MG63 (cell line): ENCODE measurements at places on chromosomes 12 and 14. TPM values are rescaled to one million over a fixed set of nuclear protein-coding genes. Genes with fewer than 3 reads are reported as not detected.

DNA sequence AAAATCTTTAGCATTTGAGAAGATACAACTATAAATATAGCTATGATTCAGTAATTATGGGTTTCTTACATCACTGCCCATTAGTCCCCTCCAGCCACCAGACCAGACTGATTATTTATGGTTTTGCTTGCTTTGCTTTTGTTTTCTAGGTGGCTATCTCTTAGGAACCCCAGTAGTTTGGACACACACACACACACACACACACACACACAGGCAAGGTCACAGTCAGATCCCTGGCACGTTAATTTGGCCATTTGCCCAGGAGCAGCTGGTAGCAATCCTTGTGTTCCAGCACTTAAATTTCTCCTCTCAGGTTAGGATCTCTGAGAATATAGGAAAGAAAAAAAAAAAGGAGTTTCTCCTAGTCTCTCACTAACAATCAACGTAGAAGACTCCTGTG is 90.2 kb upstream of the RESF1 start:
- DNase-seq, result peak; percentile 52

Gene NELL2
- total RNA-seq, result 3.8 TPM in 1 of 2 replicates, not detected in the other

DNA sequence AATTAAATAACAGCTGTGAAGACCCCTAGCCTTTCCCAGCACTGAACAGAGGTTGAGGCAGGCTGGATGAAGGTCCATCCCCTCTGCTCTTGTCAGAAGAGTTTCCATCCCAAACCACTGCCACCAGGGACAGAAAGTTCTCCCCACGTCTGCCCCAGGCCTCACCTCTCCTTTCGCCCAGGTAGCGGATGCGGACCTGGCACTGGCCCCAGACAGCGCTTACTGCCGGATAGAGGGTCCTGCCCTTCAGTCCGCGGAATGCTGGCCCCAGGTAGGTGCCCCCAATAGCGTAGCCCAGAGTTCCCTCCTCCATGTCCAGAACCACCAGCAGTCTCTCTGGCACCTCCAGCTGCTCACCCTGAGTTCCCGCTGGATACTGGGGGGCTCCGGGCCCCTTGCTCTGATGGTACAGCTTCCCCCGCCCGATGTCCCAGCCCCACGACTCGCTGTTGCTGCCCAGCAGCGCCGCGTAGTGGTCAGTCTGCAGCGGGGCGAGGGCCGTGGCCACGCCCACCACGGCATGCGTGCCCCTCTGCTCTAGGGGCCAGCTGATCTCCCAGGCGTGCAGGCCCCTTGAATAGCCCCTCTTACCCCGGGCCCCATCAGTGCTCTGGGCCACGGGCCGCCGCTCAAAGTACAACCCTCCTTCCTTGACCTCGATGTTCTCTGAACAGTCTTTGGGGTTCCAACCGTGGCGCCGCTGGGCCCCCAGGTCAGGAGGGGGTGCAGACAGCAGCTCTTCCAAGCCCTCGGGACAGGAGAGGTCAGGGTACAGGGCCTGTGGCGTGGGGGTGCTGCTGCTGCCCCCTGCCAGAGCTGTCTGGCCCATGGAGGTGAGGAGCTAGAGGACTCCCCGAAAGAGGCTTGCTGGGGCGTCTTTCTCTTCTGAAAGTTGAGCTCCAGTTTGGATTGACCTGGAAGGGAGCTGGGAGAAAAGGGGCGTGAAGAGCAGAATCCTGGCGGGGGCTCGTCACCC is 742 bp downstream of the SPSB2 start:
- peak; percentile 81 for DNase-seq

- no peak for DNase-seq
Measured at GRCh38 chr14:56795284-56795622, 15.0 kb downstream of the OTX2 start.

DNA sequence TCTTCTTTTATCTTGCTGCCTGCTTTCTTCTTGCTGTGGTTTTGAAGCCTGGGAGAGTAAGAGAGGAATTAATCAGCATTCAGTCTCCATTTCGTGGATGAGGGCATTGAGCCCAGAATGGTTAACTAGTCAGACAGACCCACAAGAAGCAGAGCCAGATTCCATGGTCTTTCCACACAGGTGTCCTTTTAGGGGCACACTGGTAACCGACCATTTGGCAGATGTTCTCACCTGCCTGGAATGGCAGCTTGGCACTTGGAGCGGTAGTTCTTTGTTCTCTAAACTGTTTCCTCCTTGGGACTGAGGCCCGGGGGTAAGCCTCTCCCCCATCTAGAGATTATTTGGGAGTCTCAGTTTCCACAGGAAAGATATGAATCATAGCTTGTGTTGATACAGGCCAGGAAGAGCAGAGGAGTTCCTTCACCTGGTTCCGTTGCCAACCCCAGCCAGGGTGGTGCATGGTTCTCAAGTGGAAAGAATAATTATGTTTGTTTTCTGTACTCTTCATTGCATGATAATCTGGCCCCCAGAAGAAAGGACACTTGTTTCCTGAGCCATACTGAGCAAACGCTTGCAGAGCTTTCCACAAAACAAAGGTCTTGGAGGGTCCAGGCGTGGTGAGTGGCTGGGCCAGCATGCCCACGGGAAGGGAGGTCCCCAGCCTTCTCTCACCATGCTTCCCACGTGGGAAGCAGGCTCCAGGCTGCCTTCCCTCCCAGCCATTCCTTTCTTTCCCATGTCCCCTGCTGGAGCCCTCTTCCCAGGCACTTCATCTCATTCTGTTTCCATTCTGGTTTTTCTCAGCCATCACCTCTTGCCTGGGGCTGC is 2.0 kb upstream of the KRT75 start:
- DNase-seq, result peak; percentile 34

DNA sequence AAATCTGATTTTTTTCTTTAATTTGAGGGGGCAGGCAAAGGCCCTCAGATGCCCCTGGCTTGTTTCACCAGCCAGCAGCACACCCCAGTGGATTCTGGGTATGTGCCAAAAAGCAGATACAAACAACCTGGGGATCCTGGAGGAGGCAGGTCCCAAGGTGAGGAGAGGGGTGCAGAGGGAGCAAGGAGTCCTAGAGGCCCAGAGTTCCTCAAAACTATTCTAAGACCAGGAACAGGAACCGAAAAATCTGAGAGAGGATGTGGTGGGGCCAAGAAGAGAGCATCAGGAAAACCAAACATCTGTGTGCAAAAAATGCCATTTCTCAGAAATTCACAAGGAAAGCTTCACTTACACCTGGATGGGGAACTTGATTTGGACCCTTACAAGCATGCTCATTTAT is 8.2 kb downstream of the KCNA5 start:
- no peak for DNase-seq

GRCh38 chr12:89721291-89721987 is 12.8 kb upstream of the ATP2B1 start:
- DNase-seq, result no peak

DNA sequence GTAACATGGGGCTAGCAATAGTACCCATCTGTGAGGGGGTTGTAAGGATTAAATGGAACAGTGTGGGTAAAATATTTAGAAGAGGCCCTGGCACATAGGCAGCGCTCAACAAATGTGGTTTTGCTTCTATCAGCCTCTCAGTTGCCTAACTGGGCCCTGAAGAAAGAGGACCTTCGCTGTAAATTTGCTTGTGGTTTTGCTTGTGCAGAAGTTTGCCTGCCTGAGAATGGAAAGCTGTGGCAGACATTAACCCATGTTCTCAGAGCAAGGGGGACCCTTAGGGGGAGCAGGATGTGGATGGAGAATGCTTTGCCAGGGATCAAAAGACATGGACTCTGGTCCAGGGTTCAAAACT is 160.1 kb downstream of the BRMS1L start:
- DNase-seq, result no peak

DNA sequence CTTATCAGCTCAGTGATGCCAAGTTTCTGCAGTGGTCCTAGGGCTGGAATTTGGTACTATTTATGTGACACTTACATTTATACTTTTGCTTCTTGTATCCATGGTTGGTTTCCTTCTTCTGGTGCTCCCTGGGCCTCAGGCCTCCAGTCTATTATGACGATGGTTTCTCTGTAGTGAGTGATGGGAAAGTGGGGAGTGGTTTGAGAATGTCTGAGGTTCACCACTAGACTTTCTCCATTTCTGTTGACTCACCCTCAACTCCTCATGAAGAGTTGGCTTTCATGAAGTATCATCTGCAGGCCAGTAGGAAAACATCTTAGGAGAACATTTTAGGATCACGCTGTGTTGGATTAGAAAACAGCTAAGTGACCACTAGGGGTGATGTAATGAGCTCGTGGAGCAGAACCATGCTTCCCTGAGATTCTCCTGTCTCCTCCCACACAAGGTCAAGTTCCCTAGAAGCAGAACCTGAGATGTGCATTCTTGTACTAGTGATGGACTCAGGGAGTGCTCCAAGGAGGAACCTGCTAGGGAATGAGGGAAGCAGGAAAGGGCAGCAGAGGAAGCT is 32.1 kb downstream of the RPH3A start:
- no peak for DNase-seq

Gene AVPR1A
- total RNA-seq, result not detected in 2 replicates

DNA sequence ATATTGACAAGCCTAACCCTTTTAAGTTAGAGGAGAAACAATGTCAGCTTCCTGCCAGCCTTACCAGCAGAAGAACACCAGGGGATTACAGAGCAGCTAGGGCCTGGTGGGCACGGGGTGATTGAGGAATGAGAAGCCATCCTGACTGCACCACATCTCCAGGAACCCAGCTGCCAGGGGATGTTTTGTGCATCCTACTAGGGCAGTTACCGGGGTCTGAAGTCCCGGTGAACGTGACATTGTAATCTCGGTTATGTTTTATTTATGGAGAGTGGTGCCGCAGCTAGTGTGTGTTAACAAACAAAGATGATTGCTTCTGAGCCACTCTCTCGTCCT is 115.9 kb downstream of the BCL11B start:
- DNase-seq, result no peak

- no peak for DNase-seq
Measured at GRCh38 chr12:78260976-78261375, 430.3 kb downstream of the NAV3 start.

GRCh38 chr12:28824849-28825248 is 324.2 kb upstream of the FAR2 start:
- DNase-seq, result no peak

- no peak for DNase-seq
Measured at GRCh38 chr14:101823511-101824120, 62.1 kb downstream of the PPP2R5C start.

- no peak for DNase-seq
Measured at GRCh38 chr12:50053583-50053982, 3.8 kb upstream of the ASIC1 start.

GRCh38 chr12:96578526-96579125 is 89.2 kb downstream of the CFAP54 start:
- DNase-seq, result no peak

GRCh38 chr12:129378496-129378895 is 525.2 kb downstream of the GLT1D1 start:
- no peak for DNase-seq

Gene OASL
- total RNA-seq, result 25.4 and 51.1 TPM in 2 replicates

Gene TC2N
- 0.53 TPM in 1 of 2 replicates, not detected in the other for total RNA-seq

GRCh38 chr12:52324153-52324444 is 2.9 kb upstream of the KRT83 start:
- DNase-seq, result no peak

Gene ZNF10
- total RNA-seq, result 0.43 and 18.2 TPM in 2 replicates

Gene BMAL2
- total RNA-seq, result 17.4 TPM in 2 replicates

DNA sequence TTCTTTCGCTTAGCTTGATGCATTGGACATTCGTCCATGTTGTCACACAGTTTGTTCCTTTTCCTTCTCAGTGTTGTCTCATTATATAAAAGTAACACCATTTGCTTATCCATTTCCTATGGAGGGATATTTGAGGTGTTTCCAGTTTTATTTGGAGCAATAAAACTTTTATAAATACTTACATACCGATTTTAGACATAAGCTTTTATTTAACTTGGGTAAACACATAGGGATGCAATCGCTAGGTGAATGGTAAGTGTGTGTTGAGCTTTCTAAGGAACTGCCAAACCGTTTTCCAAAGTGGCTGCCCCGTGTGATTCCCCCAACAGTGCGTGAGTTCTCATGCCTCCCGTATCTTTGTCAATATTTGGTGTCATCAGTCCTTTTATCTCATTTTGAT is 95.2 kb upstream of the DYNC1H1 start:
- DNase-seq, result no peak

Gene CPNE6
- not detected in 2 replicates for total RNA-seq

Gene LTB4R2
- 0.59 and 0.82 TPM in 2 replicates for total RNA-seq

GRCh38 chr12:117816-118345 is 51.3 kb downstream of the IQSEC3 start:
- DNase-seq, result no peak
